ENCODE measurements at places on chromosomes 7 and 10. TPM values are rescaled to one million over a fixed set of nuclear protein-coding genes. Genes with fewer than 3 reads are reported as not detected.

IQCE gene
- 12.8 TPM for polyA plus RNA-seq

MDFIC gene
- 18.7 TPM for polyA plus RNA-seq

DIP2C gene
- 4.2 TPM for polyA plus RNA-seq

C10orf62 gene
- not detected for polyA plus RNA-seq

TRIM73 gene
- polyA plus RNA-seq, result 2.0 TPM

MUC3A gene
- 6.9 TPM for polyA plus RNA-seq

ERVW-1 gene
- polyA plus RNA-seq, result not detected

TSPAN15 gene
- 49.3 TPM for polyA plus RNA-seq

SLC26A3 gene
- polyA plus RNA-seq, result not detected

FAM25C gene
- not detected for polyA plus RNA-seq

ADAM12 gene
- 4.8 TPM for polyA plus RNA-seq

LRRC18 gene
- polyA plus RNA-seq, result not detected

CCZ1B gene
- 38.0 TPM for polyA plus RNA-seq

GIMAP1 gene
- polyA plus RNA-seq, result not detected

C7orf33 gene
- polyA plus RNA-seq, result not detected

- DNase-seq, result no peak
These were observed 134.5 kb downstream of the WNT2 start for GRCh38 chr7:117188376-117188775.

- peak; percentile 34 for DNase-seq
These were observed 55.0 kb downstream of the WAC start for GRCh38 chr10:28587970-28588290.

DNA sequence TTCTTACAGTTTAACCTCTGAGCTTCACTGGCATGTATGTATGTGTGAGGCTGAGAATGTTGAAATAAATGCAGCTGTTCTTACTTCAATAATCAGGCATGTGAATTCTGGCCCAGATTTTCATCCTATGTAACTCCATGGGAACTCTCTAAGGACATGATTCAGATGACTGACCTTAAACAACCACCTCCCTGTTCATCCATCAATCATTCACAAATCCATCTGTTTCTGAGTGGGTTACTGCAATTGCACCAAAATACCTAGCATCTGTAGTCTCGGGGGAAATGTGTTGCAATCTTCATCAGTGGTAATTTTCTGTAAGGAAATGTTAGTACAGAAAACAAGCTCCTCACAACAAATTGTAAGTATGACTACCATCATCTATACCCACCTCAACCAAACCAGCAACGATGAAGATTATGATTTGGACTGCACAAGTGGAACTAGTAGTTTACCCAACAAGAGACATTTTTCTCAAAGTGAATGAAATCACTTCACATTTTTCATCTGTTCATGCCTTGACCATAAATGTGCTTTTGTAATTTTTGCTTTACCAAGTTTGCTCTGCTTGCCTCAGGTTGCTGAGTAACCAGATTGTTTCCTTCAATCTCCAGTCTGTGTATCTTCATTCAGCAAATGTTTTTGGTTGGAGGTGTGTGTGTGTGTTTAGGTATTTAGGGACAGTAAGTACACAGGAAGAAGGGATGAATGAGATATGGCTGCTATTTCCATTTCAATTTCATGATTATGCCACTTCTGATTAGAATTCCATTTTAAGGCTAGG lies 65.7 kb upstream of the FZD8 start:
- DNase-seq, result no peak

- DNase-seq, result no peak
These were observed 168.2 kb downstream of the SKAP2 start for GRCh38 chr7:26696161-26696560.

GRCh38 chr10:101070098-101070497 lies 8.3 kb downstream of the KAZALD1 start:
- no peak for DNase-seq

GRCh38 chr10:101218351-101219138 lies 10.7 kb downstream of the LBX1 start:
- no peak for DNase-seq

DNA sequence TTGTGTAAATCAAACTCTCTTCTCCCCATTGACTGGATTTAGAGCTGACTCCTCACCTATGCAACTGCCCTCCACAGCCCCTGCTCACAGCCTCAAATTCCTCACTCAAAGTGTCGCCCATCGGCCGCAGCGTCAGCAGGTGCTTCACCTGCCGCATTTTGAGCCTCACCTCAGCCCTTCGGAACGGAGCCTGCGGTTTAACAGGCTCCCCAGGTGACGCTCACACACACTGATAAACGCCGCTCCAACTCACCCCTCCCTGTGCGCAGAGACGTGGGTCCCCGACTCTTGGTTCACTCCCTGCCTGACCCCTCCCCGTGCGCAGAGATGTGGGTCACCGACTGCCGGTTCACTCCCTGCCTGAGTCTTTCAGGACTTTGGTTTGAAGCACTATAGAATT lies 57.1 kb downstream of the CARD11 start:
- DNase-seq, result no peak

- no peak for DNase-seq
These were observed 103.4 kb downstream of the SAMD9 start for GRCh38 chr7:93014410-93014809.

DNA sequence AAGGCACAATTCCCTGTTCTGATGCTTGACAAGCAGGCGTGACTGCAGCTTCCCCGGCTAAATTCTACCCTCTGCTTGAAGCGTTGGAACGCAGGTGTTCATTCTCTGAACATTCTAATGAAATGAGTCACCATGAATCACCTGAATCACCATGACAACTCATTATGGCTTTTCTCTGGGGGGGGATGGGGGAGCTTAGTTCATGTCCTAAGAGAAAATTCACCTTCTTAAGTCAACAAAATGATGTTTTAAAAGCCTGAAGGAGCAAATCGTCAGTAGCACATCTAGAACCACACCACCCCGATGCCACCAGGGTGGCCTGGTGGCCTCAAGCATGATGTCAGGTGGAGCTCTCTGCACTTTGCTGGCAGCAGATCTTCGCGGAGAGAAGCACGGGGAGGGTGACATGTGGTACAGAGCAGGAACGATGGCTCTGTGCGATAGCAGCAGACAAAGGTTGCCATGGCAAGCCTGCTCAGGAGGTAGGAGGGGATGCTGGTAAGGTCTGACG lies 33.7 kb downstream of the DDC start:
- DNase-seq, result peak; percentile 52

GRCh38 chr7:31171216-31171785 lies 119.2 kb downstream of the ADCYAP1R1 start:
- no peak for DNase-seq

DNA sequence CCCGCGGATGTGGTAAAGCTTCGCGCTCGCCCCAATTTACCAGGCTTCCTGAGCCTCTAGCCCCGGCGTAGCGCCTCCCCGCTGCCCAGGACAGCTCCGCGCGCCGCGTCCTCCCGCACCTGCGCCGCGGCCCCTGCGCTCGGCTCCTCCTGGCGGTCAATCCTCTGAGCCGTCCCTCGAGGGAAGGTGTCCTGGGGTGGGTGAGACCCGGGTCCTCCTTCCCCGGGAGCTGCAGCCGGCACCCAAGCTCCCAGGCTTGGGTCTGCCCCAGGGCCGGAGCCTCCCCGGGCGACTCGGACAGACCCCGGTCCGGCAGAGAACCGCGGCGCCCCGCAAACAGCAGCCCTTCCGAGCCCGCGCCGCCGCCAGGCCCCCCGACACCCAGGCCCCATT lies 512 bp downstream of the OSBPL3 start:
- peak; percentile 66 for DNase-seq

DNA sequence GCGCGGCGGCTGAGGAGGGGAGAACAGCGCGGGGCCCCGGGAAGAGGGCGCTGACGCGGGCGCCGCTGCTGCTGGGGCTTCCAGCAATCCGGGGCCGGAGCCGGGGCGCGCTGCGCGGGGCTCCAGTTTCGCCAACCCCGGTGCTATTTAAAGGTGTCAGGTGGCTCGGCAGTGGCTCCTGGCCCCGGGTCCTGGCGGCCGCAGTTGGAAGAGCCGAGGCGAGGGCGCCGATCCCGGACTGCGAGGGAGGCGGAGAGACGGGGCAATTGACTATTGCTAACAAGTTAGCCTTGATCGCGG lies 347 bp downstream of the LBX1 start:
- peak; percentile 60 for DNase-seq

DNA sequence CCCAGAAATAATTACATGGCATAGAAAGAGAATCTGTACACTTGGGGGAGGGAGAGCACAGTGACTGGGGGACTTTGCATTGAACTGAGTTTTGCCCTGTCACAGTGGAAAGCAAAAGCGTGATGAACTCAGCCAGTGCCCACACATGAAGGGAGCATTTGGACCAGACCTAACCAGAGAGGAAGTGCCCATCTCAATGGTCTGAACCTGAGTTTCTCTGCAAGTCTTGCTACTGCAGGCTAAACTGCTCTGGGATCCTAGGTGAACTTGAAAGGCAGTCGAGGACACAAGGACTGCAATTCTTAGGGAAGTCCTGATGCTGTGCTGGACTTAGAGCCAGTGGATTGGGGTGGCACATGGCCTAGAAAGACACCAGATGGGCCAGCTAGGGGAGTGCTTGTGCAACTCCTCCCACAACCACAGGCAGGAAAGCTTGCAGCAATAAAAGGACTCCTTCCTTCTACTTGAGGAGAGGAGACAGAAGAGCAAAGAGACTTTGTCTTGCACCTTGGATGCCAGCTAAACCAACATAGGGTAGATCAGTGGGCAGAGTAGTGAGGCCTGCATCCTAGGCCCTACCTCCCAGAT lies 259.0 kb downstream of the GRM8 start:
- no peak for DNase-seq

- DNase-seq, result no peak
These were observed 4.0 kb upstream of the NUDT13 start for GRCh38 chr10:73106301-73106700.

- no peak for DNase-seq
These were observed 158.0 kb upstream of the ITGB1 start for GRCh38 chr10:33115738-33116719.

DNA sequence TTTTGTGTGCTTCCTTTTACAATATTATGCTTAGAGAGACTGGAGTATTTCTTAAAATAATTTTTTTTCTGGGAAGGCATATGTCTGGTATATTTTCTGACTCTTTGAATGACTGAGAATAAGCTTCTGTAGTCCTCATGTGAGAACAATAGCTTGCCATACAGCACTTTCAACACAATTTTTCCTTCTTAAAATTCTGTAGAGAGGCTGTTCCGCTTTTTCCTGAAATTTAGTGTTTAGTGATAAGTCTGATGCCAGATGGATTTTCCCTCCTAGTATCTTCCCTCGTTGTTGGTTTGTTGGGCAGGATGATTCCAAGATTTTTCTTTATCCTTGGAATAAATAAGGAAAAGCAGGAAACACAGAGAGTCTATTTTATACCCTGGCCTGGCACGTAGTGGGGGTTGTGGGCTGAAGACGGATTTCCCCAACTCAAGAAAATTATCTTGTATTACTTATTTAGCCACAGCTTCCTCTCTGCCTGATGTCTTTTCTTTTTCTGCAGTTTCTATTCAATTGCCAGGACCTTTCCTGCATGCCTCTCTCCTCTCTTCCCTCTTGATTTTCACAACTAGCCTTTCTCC lies 111.2 kb downstream of the AOAH start:
- DNase-seq, result no peak

- no peak for DNase-seq
These were observed 93.6 kb downstream of the NHLRC2 start for GRCh38 chr10:113948048-113948447.

DNA sequence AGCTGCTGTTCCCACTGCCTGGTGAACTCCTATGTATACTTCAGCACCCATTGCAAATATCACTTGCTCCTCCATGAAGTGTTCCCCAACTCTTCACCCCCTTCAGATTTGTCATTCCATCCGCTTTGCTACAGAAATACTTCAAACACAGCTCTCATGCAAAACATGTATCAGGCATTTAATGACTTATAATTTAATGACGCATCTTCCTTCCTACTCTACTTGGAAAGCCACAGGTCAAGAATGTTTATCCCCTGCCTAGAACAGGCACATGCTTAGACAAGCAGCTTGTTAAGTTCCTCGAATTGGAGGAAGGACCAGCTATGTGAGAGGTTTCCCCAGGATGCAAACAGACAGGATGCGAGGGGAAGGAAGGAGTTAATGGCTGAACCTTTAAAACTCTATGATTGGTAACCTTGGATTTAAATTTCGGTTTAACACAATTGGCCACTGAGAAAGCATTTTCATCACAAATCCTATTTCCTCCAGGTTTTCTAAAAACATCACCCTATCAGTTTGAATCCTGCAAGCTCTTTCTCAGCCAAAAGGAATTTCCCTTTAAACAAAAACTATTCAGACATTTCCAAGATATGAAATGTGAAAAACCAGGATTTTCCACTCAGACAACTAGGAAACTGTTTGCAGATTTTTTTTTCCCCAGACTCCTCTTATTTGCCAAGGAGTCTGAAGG lies 11.5 kb downstream of the CREB3L2 start:
- DNase-seq, result no peak

DNA sequence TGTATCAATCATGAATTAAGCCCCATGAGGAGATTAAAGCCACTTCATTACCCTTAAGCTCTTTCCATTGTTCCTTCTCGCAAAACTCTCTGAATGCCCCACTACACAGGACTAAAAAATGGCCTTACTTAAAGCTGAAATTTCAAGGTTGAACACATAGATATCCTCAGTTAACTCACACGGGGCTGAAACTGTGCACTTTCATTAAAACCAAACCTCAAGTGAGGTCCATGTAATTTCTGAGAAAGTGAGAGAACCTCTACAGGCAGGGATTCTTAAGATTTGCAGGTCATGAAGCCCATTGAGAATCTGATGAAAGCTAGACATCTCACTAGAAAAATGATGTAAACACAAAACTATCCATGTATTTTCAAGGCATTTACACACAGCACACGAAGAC lies 15.9 kb downstream of the DENND11 start:
- no peak for DNase-seq

GRCh38 chr7:34208878-34209621 lies 303.7 kb downstream of the BMPER start:
- DNase-seq, result no peak

- no peak for DNase-seq
These were observed 167.8 kb downstream of the RAMP3 start for GRCh38 chr7:45325378-45325777.

- DNase-seq, result no peak
These were observed 15.2 kb downstream of the YKT6 start for GRCh38 chr7:44216019-44216418.

DNA sequence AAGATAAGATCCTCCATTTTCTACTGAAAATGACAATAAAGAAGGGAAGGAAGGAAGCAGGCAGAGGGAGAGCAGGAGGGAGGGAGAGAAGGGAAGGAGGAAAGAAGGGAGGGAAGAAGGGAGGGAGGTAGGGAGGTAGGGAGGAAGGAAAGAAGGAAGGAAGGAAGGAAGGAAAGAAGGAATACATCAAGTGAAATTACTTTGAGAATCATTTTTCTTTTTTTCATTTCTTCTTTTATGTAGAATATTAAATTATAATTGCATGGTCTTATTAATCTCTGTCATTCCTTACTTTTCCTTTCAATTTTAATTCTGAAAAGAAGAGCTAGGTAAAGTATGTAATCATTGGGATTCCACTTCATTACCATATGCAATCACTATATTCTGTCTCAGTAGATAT lies 97.8 kb downstream of the PLXDC2 start:
- no peak for DNase-seq
